Stimulated activated CD8-positive, alpha-beta memory T cell treated with anti-CD3 and anti-CD28 coated beads, Interleukin-2, amount 100 ng/mL, for 48 hours (primary cell): ENCODE measurements at places on chromosomes 12 and 14.
A peak's percentile ranks its signal among the peaks of the same experiment; 100 is the strongest.

GRCh38 chr12:71955970-71956369 is 17.3 kb downstream of the TPH2 start:
- no peak for DNase-seq

- no peak for DNase-seq
These were observed 19.1 kb upstream of the EPS8 start for GRCh38 chr12:15808250-15808649.

DNA sequence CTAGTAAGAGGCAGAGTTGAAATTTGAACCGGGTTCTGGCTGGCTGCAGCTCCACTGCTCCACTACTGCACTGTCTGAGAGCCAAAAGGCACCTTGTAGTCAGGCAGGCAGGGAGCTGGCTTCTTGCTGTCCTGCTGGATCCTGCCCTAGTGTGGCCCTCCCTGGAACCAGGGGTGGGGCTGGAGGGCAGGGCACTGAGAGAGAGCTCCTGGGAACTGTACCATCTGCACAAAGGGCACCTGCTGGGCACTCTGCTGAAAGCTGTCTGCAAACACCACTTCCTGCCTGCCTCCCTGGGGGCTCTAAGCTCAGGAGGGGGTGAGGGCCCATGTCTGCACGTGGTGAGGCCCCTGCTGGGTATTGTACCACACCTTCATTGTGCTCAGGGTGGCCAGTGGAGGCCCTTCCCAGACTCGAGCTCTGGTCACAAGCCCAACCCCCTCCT is 19.0 kb upstream of the TCL1B start:
- no peak for DNase-seq

GRCh38 chr12:56998981-56999380 is 7.4 kb downstream of the ZBTB39 start:
- peak; percentile 38 for DNase-seq

- no peak for DNase-seq
These were observed 684 bp upstream of the ABCB9 start for GRCh38 chr12:122966743-122967550.

DNA sequence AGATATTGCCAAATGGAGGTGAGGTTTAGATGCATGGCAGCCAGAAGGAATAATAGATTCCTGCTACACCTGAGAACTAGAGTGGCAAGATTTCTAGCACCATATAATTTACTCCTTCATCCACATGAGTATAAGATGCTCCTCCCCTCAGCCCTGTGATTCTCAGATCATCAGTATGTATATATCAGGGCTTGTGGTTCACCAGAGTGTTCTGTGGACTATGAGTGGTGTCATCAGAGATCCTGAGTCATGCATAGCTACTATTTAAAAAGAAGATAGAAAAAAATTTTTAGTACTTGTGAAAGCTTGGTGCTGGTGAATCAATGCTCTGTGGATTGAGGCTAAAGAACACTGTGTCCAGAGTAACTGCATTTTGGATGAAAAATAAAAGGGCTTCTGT is 285.9 kb downstream of the BMP4 start:
- DNase-seq, result no peak

DNA sequence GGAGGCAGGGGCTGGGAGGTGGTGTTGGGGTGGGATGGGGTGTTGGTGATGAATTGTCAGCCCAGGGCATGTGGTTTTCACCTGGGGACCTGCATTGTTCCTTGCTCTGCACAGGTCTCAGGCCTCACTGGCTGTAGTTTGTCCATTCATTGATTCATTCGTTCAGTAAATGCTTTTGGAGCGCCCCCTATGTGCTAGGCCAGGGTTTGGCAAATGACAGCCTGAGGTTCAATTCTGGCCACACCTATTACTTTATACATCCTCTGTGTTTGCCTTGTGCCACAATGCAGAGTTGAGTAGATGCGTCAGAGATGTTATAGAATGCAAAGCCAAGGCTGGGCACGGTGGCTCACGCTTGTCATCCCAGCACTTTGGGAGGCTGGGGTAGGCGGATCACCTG is 4.7 kb downstream of the ADCK1 start:
- no peak for DNase-seq

DNA sequence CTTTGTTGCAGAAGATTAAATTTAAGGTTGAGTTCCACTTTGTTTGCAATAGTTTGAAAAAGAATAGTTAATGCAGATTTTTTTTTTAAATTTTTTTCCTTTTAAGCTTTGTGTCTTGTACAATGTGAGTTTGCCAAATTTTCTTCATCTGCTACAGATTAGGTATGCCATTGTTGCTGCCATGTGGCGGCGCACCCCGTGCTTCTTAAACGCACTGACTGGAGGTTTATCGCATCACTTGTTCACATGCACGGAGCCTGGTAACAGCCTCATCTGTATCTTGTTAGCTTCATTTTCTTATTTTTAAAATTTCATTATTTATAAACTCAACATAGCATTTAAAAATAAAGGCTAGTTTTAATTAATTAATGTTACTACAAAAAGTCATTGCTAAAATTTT is 43.5 kb downstream of the ETNK1 start:
- DNase-seq, result no peak

DNA sequence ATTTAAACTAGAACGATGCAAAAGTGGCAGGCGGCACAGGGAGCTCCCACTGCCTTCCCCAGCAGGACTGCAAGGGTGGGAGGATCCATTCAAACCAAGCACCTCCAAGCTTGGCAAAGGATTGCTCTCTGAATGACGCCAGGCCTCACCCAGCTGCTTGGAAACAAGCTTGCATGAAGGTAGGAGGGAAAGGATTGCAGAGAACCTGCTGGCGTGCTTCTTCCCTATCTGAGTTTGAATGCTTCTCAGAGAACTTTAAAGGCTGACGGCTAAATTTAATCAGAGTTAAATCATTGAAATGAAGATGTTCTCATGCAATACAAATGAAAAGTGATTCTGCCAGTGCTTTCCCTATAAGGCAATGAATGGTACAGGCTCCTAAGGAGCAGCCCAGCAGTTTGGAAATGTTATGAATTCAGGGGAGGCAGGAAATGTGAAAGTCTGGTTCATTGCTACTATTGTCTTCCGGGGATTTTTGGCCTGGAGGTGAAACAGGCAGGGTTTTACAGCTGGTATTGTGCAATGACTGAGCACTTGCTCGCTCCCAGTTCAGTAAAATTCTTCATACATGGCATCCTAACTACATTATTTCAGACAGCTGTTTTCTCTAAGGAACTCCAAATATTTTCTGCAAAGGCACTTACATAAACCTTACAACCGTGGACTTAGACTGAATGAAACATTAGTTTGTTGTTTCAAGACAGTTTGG is 31.9 kb upstream of the DUSP6 start:
- no peak for DNase-seq

- no peak for DNase-seq
These were observed 5.3 kb downstream of the ALDH1L2 start for GRCh38 chr12:105078712-105079570.

DNA sequence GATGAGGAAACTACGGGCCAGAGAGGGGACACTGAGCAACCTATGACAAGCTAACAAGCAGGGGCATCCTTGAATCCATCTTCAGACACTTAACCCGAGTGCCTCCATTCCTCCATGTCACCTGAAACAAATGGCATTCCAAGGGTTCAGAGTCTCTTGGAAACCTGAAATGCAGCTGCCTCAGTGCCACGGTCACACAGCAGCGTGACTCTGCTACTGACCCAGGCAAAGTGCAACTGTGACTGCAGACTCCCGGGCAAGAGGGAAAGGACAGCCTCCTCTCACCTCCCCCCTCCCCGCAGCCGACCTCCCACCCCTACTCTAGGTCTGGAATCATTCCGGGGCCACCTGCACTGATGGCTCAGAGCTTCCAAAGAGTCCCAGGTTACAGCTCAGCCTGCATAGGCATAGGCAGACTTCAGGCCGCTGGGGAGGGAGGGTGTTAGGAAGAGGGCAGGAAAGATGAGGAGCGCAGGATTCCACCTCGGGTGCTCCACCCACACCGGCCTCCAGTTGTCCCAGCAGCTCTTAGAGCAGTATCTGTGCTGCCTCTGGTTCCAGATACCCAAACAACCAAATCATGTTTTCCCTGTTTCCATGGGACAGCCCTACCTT is 53.2 kb downstream of the KCNK10 start:
- no peak for DNase-seq

GRCh38 chr14:88825078-88825458 is 617 bp downstream of the TTC8 start:
- no peak for DNase-seq
